ENCODE measurements at places on chromosomes 5 and 9.

- no peak for DNase-seq
Measured at GRCh38 chr5:137209232-137209809, 289.8 kb downstream of the SPOCK1 start.

- DNase-seq = no peak
Measured at GRCh38 chr9:138098116-138098907, 220.7 kb downstream of the CACNA1B start.

GRCh38 chr9:123174887-123175518 lies 93.4 kb downstream of the STRBP start:
- no peak for DNase-seq

DNA sequence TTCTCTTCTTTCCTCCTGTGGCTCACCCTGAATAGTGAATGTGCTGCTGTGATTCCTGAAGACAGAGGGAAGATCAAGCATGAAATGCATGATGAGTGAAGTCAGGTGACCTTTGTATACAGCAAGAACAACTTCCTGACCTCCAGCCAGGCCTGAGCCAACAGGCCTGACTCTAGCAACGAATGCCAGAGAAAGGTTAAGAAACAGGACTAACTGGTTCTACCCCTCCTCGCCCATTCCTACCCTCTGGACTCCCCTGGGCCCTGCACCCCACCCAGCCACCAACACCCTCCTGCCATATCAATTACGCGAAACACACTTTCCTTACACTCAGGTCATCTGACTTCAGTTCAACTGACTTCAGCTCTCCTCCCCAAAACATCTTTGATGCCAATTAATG lies 4.9 kb downstream of the SUSD1 start:
- peak; percentile 18 for DNase-seq
